Neural crest cell (in vitro differentiated cells): ENCODE measurements at places on chromosomes 13 and 19. TPM values are rescaled to one million over a fixed set of nuclear protein-coding genes. Genes with fewer than 3 reads are reported as not detected.

The VSTM1 gene
- total RNA-seq = not detected in 2 replicates

The OVOL3 gene
- total RNA-seq = not detected in 2 replicates

The ERVV-1 gene
- not detected in 2 replicates for total RNA-seq

The LHFPL6 gene
- total RNA-seq = 35.2 and 37.7 TPM in 2 replicates

DNA sequence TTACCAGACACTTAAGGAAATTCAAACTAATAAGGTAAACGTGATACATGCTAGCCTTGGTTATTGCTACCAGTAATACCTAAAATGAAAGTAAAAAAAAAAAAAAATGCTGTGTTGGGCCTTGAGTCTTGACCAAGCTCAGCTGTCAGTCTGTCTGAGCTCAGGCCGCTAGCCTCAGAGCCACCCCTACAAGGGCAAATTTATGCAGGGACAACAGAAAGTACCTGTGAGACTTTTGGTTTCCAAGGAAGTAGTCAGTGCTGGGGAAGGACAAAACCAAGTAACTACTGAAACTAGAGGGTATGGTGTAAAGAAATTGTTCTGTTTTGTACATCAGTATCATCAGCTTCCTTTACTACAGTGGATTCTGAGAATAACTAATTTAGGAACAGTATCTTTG is 134.3 kb upstream of the SLITRK5 start:
- DNase-seq = no peak

GRCh38 chr13:28719227-28720055 is 671 bp upstream of the SLC46A3 start:
- DNase-seq = no peak

DNA sequence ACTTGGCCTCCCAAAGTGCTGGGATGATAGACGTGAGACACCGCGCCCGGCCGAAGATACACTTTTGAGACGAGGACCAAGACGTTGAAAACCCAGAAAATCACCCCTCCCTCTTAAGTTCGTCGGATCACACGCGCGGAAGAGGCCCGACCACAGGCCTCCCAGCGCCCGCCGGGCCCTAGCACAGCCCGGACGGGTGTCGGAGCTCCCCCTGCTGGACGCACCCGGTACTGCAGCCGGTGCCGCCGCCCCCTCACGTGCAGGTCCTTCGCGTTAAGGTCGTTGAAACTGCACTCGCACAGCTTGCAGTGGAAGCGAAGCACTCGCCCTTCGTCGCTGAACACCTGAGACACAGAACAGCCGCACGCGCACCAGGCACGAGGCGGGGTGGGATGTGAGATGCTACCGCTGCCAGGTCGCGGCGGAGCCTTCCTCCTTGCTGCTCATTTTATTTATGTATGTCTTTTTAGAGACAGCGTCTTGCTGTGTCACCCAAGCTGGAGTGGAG is 35.7 kb upstream of the MATK start:
- DNase-seq = peak; percentile 89
